ENCODE measurements at places on chromosomes 2 and 18.

- DNase-seq, result no peak
Measured at GRCh38 chr2:1002350-1002749, 51.7 kb downstream of the SNTG2 start.

GRCh38 chr2:152367547-152368390 is 32.8 kb downstream of the FMNL2 start:
- DNase-seq, result no peak

- no peak for DNase-seq
Measured at GRCh38 chr2:12109363-12110017, 363.1 kb downstream of the LPIN1 start.

DNA sequence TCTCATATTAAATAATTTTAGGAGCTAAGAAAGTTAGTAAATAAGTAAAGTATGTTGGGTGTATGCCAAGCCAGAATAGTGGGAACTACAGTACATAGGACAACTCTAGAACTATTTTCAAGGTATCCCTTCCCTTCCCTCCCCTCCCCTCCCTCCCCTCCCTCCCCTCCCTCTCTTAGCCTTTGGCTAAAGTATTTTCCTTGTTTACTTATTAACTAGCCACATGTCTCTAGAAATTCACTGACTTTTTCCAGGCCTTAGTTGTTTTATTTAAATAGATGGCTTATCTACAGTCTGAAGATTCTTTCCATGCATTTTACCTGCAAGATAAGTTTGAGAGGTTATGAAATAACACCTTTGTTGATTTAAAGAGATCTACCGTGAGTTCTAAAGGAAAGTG is 402.1 kb downstream of the PARD3B start:
- no peak for DNase-seq

DNA sequence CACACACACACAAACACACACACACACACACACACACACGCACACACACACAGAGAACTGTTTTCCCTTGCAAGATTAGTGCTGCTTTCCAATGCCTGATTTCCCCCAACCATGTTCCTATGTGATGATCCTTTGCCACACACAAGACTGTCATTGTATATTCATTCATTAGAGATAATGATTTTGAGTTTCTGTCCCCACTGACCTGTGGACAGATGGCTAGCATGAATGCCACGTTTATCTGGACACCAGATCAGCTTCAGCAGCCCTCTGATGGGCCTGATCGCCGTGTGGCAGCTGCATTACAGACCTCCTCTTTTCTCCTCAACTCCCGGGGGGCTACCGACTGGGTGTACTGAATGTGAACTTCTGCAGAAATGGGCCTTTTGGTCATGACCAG is 353.0 kb downstream of the MYCN start:
- no peak for DNase-seq
